ENCODE measurements at places on chromosomes 7 and 10.

DNA sequence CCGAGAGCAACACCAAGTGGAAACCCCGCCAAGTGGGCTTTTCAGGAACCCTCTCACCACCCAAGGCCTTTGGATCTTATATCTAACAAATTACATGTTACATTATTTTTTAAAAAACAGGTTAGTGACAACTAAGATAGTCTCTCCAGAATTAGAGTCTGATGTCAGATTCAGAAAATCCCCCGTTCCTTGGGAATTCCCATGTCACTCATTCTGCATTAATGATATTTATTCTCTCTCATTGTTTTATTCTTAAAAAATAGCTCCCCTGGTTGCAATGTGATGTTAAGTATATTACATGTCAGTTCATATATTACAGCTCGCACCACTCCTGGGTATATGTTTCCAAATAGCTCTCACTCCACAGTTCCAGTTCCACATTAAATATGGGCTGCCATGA lies 81.8 kb downstream of the WNT2 start:
- DNase-seq, result no peak

DNA sequence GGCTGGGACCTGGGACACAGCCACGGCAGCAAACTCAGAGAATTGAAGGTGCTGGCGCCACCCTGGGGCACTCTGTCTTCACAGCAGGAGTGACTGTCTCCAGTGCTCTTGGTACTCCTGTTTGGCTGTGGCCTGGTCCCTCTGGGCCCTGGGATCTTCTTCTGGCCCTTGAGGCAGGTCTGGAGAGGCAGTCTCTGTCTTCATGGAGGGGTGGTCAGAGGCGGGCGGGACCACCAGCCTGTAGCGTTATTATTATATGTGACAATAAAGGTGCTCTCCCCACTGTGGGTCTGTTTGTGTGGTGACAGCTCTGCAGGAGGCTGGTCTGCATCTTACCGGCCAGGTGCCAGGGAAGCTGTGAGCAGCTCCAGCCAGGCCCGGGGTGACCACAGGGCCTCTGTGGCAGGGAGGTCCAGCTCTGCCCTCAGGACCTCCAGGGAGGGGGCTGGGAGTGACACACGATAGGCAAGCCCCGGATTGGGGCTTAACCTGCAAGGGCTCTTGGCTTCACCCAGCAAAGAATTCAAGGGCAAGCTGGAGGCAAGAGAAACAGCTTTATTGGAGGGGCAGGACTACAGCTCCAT lies 70.3 kb downstream of the MYL10 start:
- no peak for DNase-seq

DNA sequence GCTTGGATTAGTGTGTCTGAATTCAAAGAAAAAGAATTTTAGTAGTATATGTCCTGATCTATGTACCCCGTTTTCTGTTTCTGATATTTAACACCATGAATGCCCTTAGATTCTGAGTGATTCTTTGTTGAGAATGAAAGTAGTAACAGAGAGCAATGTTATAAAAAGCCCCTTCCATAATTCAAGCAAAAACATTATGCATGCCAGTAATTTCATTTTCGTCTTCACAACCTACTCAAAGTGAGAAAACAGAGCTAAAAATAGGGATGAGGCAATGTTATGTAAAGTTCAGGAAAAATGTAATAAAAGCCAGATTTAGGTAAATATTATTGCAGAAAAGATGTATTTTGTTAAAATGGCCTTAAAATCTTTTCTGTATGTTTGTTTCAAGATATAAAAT lies 28.1 kb downstream of the PTPRZ1 start:
- DNase-seq, result no peak

GRCh38 chr7:15947754-15948153 lies 261.3 kb upstream of the MEOX2 start:
- no peak for DNase-seq

DNA sequence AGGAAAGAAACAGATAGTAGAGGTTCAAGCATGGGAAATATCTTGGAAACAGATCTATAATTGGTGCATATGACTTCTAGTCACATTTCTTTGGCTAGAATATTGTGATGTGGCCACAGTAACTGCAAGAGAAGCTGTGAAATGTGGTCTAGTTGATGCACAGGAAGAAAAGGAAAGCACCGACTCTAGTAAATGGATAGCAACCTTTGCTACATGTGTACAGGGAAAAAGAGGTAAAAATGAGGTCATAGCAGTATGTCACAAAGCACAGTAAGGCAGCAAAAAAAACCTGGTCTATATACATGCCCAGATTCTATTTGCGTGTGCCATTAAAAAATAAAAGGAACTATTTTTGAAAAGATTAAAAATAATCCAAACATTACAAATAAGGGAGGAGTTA lies 102.6 kb upstream of the LRRN3 start:
- no peak for DNase-seq

DNA sequence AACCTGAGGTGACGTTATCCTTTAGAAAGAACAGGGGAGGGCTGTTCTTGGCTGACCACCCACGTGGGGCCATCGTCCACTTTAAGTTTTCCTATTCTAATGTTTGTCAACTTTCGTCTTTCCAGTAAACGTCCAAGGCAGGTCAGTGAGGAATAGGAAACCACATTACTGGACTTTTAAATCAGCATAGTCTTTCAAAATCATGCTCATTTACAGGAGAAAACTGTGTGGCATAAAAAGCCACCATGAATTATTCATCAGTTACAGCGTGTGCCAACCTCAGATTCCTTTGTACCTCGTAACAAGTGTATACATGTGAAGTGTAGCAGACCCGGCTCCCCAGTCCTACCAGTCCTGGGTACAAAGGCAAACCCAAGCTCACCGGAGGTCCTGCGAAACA lies 25.1 kb upstream of the ABLIM1 start:
- DNase-seq, result no peak

GRCh38 chr10:113961182-113962031 lies 82.3 kb upstream of the ADRB1 start:
- peak; percentile 85 for DNase-seq

- no peak for DNase-seq
Observed at GRCh38 chr7:42494736-42495135, 257.7 kb upstream of the GLI3 start.

GRCh38 chr7:116493449-116493848 lies 6.1 kb upstream of the CAV2 start:
- no peak for DNase-seq

DNA sequence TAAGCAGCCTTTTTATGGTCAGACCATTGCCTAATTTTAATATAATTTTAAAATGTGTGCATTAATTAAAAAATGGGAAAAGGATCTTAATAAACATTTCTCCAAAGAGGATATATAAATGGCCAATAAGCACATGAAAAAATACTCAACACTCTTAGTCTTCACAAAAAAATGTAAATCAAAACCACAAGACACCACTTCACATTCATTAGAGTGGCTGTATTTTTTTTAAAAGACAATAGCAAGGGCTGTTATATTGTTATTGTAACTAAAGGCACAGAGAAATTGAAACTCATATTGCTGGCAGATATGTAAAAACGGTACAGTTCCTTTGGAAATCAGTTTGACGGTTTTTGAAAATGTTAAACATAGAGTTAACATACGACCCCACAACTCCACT lies 3.2 kb upstream of the CROT start:
- DNase-seq, result no peak

GRCh38 chr10:53314876-53315275 lies 542.3 kb upstream of the MBL2 start:
- no peak for DNase-seq

DNA sequence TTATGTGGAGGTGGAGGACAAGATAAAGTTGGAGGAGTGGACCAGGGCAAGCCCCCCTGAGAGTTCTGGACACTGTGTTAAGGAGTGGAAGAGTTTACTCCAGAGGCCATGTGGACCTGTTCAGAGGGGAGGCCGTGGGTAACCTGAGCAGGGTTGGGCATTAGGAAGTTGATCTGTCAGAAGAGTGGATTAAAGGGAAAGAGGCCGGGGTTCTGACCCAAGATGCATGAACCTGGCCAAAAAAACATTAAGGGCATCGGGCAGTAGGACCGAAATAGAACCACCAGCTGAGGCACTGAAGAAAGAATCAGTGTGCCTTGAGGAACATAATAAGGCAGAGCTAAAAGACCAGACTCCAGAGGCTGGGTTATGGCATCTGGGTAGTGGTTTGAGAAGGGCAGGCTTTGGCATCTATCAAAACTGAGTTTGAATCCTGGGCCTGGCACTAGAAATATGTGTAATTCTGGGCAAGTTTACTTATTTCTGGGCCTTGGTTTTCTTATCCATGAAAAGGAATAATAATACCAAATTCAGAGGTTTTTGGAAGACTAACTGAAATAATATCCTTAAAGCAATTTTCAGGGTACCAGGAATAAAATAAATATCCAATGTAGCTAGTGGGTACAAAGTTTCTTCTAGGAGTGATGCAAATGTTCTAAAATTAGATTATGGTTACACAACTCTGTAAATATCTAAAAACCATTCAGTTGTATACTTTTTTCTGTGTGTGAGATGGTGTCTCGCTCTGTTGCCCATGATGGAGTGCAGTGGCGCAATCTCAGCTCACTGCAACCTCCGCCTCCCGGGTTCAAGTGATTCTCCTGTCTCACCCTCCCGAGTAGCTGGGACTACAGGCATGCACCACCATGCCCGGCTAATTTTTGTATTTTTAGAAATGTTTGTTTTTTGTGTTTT lies 10.9 kb upstream of the FRAT1 start:
- no peak for DNase-seq

- DNase-seq, result no peak
Observed at GRCh38 chr10:131022981-131023380, 288.5 kb downstream of the TCERG1L start.

- DNase-seq, result no peak
Observed at GRCh38 chr10:95394161-95394880, 103.5 kb upstream of the PDLIM1 start.

DNA sequence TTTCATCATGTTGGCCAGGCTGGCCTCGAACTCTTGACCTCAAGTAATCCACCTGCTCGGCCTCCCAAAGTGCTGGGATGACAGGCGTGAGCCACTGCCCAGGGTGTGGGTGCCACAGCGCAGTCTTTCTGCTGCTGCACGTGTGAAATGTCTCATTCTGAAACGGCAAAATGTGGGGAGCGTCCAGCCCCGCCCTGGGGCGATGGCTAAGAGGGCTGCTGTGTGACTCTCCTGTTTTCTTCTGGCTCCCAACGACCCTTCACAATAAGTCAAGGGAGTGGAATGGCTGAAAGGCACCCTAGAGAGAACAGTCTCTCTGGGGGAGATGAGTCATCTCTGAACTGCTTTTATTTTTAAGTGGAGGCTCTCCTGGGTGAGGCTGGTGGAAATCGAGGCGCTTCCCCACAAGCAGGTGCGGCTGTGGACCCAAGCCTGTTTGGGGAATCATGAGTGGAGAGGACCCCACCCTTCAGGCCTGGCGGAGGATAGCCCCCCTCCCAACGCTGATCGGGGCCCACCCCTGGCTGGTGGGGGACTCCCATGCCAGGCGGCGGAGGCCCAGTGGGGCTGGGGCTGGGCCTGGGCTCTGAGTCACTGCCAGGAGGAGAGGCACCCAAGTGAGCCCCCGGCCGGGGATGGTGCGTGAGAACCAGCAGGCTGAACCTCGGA lies 18.0 kb downstream of the ADAP1 start:
- DNase-seq, result no peak

DNA sequence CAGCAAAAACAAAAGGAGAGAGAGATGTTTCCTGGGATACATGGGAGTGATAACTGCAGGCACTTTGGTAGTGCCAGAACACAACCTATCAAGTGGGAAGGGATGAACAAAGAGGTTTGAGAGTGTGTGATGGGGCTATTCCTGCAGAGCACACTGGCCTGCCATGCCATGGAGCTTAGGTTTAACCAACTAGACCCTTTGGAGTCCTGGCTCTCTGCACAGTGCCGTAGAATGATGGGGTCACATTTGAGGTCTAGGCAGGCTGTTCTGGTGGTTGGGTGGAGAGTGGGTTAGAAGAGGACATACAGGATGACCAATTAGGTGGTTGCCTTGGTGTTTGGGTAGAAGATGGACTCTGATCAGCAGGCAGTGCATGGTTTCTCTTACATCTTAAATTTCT lies 101.9 kb upstream of the HABP2 start:
- no peak for DNase-seq

GRCh38 chr10:15601819-15602218 lies 117.9 kb downstream of the ITGA8 start:
- DNase-seq, result no peak

- DNase-seq, result no peak
Observed at GRCh38 chr7:29135846-29136245, 10.5 kb downstream of the CPVL start.

DNA sequence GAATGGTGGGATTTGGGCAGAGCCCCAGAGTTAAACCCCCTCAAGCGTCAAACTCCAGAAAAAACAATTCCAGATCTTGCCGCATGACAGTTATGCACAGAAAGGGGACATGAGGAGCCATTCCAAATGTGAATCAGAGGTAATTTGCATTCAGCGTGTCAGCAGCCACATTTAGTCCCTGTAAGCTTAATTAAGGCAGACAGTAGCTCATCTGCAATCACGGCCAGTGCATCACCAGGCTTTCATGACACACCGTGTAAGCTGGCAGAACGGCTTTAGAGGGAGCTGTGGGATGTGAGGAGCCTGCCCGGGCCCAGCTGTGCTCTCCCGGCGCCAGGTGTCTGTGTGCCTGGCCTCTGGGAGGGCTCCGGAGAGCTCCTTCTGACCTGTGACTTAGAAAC lies 18.7 kb upstream of the PRKAG2 start:
- no peak for DNase-seq

DNA sequence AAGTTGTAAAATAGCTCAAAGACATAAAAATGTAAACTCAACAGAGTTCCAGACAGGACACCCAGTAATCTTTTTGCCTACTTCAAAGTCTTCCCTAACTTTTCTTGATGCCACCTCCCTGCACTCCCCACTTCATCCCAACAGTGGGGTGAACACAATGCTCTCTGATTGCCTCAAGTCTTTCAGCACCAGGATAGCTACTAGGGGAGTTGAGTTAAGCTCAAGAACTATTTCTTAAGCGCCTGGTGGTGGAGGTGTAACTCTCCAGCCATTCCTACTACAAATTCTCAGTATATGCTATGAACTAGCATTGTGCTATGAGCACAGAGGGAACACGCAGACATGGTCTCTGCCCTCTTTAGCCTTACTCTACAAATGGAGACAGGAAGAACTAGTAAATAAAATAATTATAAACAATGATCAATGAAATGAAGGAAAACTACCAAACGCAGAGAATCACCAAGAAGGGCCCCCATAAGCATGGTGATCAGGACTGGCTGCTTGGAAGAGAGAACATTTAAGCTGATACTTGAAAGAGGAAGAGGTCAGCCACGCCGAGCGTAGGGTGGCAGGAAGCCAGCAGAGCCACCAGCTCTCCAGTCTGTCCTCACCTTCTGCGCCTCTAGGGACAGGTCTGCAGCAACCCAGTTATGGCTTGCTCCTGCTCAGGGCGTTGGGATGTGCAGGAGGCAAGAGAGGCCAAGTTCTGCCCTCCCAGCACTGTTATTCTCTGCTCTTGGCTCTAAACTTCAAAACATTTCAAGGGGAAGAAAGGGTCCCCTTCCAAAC lies 16.7 kb upstream of the FRA10AC1 start:
- DNase-seq, result no peak

Data from CD4-positive, alpha-beta T cell treated with Interleukin-1 beta for 1 hour (primary cell).